ENCODE measurements at places on chromosomes 11 and 22. TPM values are rescaled to one million over a fixed set of nuclear protein-coding genes. Genes with fewer than 3 reads are reported as not detected.

Gene VEGFB
- 33.6 TPM for total RNA-seq

DNA sequence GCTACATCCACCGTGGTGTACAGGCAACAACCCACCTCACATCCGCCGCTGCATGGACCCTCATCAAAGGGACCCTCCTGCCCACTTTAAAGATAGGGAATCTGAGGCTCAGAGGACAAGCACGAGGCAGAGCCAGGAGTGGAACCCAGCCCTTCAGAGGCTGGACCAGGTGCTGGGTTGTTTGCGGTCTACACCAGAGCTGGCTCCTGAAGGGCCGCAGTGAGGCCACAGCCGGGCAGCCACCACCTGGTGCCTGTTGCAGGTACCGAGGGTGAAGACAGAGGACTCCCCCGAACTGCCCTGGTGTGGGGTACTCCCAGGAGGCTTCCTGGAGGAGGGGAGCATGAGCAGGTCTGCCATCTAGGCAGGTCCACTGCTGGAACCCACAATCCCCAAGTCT, 78.8 kb downstream of the DHCR7 start:
- DNase-seq, result no peak
- no peaks in the 10 kb centered on the region for H3K27me3 ChIP-seq
- no peak overlapping the region for H3K4me3 ChIP-seq
- H3K36me3 ChIP-seq, result no peaks in the 10 kb centered on the region
- H3K27ac ChIP-seq, result no peak overlapping the region

- DNase-seq, result no peak
- peaks cover 44% of the 10 kb centered on the region for H3K4me1 ChIP-seq
- no peak overlapping the region for H3K27ac ChIP-seq
- no peaks in the 10 kb centered on the region for H3K27me3 ChIP-seq
These were observed 5.0 kb downstream of the TBC1D22A start for GRCh38 chr22:46767249-46767985.

- H3K27ac ChIP-seq, result no peak overlapping the region
- no peak overlapping the region for H3K4me3 ChIP-seq
- H3K27me3 ChIP-seq, result no peaks in the 10 kb centered on the region
- no peak for DNase-seq
- no peaks in the 10 kb centered on the region for H3K36me3 ChIP-seq
- H3K4me1 ChIP-seq, result peaks cover 19% of the 10 kb centered on the region
These were observed 6.4 kb downstream of the ARL14EP start for GRCh38 chr11:30329150-30329940.

DNA sequence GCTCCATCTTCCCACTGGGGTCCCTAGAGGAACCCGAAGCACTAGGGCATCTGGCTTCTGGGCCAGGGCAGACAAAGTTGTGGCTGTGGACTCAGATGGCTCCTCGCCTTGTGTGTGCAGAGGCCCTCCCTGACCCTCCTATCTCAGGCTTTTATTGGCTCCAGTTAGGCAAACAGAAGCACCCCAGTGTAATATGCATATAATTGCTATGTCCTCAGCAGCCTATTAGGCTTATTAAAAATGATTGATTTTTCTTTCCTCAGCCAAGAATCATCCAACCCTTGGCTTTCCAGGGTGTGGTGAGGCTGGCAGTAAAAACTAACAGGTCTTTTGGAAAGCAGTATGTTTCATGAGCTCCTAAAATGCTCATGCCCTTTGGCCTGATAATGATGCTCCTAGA, 22.3 kb downstream of the UPB1 start:
- peaks cover 4% of the 10 kb centered on the region for H3K4me1 ChIP-seq
- no peaks in the 10 kb centered on the region for H3K27me3 ChIP-seq
- H3K36me3 ChIP-seq, result no peaks in the 10 kb centered on the region
- no peak overlapping the region for H3K4me3 ChIP-seq
- H3K27ac ChIP-seq, result no peak overlapping the region

DNA sequence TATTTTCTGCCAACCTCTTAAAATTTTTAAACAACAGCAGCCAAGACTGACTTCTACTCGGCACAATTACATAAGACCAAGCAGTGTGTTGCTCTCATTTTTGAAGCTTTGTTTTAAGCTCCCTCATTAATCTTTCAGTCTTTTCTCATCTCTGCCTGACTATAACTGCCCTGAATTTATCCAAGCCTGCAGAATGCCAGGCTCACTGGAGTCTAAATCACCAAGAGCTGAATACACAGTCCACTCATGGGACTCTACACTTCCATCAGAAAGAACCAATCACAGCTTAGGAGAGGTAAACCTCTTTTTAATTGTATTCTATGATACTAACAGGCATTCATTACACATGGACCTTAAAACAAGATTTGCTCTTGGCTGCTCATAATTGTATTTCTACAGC, 178.7 kb downstream of the CADM1 start:
- no peak overlapping the region for H3K4me3 ChIP-seq
- peaks cover 9% of the 10 kb centered on the region for H3K4me1 ChIP-seq
- no peaks in the 10 kb centered on the region for H3K36me3 ChIP-seq
- no peak overlapping the region for H3K27ac ChIP-seq

Data from gastrocnemius medialis (tissue), 4 donors.